ENCODE measurements at places on chromosomes 6 and 20.

- peak; percentile 19 for DNase-seq
These were observed 278.4 kb downstream of the LRFN2 start for GRCh38 chr6:40308533-40309306.

GRCh38 chr6:1593958-1594314 is 15.8 kb upstream of the FOXC1 start:
- DNase-seq: no peak

- no peak for DNase-seq
These were observed 28.5 kb upstream of the EFHC1 start for GRCh38 chr6:52391599-52391998.

- no peak for DNase-seq
These were observed 535 bp downstream of the NKAIN2 start for GRCh38 chr6:123804014-123804786.

DNA sequence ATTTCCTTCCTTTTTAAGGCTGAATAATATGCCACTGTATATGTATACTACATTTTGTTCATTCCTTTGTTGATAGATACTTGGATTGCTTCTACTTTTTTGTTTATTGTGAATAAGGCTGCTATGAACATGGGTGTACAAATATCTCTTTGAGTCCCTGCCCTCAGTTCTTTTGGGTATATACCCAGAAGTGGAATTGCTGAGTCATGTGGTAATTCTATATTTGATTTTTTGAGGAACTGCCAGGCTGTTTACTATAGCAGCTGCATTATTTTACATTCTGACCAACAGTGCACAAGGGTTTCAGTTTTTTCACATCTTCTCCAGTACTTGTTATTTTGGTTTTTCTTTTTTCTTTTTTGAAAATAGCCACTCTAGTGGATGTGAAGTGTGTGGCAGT is 34.1 kb downstream of the CDS2 start:
- DNase-seq: no peak

- no peak for DNase-seq
These were observed 176.9 kb downstream of the RFPL4B start for GRCh38 chr6:112524071-112524470.

GRCh38 chr6:6793388-6794250 is 205.1 kb downstream of the LY86 start:
- DNase-seq: no peak

DNA sequence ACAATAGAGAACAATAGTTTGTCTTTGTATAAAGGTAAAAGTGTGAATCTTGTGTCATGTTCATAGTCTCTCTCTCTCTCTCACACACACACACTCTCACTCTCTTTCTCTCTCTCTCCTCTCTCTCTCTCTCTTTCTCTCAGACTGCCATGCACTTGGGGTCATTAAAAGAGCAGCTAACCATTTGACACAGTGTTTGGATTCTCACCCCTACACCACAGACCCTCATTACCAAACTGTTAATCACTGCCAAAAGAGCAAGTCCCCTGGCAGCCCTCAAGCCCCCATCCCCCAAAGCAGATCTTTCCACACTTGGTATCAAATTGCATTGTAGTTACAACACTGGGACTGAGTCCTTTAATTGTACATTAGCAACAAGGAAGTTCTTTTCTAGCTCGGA is 305.8 kb upstream of the RSPO3 start:
- DNase-seq: peak; percentile 11

- DNase-seq: no peak
These were observed 1.6 kb upstream of the MDGA1 start for GRCh38 chr6:37699138-37699766.

GRCh38 chr6:116034327-116034726 is 26.4 kb downstream of the FRK start:
- no peak for DNase-seq

GRCh38 chr6:159463119-159463829 is 229.8 kb downstream of the SOD2 start:
- DNase-seq: no peak

DNA sequence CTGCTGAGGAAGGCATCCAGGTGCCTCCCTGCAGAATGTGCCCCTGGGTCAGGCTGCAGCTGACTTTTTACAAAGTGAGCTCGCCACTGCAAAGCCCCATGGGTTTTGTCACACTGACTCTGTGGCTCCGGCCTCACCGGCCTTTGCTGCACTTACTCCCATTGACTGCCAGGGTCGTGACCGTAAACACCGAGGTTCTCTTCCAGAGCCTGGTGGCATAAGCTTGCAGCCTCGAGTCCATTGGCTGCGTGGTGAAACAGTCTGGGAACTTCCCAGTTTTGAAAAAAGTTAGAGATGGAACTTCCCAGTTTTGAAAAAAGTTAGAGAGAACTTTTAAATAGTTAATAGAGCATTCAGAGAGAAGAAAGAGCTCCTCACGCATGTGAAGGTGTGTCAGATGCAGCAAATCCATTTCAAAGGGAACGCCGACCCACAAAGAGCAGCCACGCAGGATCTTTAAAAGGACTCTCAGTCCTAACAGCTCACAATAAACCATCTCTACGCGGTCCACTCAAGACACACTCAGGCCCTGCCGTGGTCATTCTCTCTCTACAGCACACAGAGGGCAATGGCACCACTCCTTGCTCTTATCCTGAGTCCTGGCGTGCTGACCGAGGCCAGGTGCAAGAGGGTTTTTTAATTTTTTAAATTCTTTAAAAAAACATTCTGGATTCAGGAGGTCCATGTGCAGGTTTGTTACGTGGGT is 12.8 kb downstream of the RAMACL start:
- DNase-seq: no peak

GRCh38 chr6:3333263-3333662 is 74.5 kb downstream of the PSMG4 start:
- DNase-seq: no peak

DNA sequence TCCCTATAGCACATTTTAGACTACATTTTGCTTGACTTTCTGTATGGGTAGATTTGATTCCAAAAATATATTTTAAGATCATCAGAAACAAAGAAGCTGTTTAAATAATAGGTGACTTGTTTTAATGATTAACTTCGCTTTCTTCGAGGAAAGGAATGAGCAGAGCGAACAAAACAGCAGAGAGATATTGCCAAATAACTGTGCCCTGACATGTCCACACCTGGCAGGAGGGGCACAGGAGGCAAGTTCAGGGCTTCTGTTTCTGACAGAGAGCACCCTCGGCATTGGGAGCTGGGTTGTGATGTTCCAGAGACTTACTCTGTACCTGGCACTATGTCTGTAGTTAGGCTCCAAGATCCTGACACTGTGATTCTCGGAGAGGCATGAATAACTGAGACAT is 155.7 kb upstream of the SASH1 start:
- DNase-seq: no peak

DNA sequence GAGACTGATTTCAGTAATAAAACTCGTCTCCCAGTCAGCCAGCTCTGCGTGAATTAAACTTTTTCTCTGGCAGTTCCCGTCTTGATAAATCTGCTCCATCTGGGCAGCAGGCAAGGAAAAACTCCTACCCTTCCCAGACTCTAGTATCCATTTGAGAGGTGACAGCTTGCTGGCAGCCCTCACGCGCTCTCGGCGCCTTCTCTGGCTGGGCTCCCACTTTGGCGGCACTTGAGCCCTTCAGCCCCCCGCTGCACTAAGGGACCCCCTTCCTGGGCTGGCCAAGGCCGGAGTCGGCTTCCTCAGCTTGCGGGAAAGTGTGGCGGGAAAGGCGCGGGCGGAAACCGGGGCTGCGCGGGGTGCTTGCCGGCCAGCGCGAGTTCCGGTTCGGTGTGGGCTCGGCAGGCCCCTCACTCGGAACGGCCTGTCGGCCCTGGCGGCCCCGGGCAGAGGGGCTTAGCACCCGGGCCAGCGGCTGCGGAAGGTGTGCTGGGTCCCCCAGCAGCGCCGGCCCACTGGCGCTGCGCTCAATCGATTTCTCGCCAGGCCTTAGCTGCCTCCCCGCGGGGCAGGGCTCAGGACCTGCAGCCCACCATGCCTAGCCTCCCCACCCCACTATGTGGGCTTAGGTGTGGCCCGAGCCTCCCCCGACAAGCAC is 21.8 kb upstream of the GMPR start:
- DNase-seq: no peak

DNA sequence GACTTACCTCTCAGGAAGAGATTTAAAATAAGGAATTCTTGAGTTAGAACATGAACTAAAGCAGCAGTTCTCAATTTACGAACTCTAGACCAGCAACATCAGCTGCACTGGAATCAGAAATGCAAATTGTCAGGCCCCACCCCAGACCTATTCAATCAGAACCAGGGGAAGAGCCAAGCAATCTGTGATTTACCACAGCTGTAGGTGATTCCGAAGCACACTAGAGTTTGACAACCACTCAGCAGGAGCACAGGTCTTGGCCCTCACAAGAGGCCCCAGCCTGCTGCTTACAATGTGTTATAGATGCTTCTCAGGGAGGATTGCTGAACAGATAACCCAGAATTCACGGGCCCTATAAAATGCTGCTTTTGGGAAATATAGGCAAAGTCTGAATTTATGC is 279.2 kb downstream of the PTPRK start:
- DNase-seq: no peak

DNA sequence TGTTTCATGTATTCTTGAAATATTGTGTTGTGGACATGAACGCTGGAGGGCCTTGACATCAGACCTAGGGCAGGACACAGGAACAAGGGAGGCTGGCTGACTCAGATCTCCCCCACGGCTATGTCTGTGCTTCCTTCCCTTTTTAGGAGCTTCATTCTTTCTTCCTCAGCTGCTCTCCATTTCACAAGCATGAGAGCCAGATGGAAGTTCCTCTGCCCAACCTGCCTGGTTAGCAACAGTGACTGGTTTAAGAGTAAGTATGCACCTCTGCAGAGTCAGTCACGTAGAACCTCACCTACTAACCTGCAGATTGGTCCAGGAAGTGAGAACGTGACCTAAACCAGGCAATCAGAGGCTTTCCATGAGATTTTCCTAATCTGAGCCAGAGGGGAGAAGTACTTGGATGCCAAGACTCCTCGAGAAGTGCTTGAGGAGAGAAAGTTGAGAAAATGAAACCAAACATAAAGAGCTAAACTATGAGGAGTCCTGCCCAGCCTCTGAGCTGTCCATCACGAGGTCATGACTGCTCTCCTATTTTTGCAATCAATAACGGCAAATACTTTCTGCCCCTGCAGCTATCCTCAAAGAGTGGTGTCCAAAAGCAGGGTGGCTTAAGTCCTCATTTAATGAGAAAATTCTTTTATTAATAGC is 465.2 kb upstream of the CITED2 start:
- DNase-seq: no peak

DNA sequence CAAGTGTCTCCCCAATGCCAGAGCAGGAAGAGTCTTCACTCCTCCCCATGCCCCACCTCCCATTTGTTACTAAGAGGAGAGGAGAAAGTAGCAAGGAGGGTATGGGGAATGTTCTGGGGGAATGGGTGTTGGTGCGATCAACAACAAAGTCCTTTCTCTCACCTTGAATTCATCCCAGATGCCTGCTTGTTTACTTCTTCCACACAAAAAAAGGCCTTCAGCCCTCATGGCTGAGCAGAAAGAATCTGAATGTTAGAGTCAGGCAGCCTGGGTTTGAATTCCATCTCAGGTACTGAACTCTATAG is 9.9 kb downstream of the MOG start:
- no peak for DNase-seq

DNA sequence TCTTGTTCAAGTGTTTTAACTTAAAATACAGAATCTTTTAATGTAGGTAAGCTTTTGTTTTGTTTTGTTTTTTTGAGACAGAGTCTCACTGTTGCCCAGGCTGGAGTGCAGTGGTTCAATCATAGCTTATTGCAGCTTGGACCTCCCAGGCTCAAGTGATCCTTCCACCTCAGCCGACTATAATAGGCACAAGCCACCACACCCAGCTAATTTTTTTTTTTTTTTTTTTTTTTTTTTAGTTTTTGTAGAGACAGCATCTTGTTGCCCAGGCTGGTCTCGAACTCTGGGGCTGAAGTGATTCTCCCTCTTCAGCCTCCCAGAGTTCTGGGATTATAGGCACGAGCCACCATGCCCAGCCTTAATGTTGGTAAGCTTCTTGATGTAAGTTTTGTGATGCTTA is 3.3 kb downstream of the EFHC1 start:
- DNase-seq: no peak

DNA sequence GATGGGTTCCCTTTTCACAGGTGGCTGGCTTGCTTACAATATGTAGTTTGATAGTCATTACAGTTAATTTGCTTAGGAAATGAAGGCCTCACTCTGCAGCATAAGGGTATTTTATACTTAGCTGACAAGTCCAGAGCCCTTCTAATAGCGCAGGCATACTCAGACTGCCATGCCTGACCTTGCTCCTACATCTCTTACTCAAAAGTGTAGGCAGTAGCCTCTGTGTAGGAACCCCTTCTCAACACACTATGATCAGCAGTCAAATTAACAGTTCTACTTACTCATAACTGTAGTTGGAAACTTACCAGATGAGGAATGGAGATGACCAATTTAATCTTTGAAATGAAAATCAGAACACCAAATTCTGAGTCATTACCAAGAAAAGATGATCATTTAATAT is 373.5 kb downstream of the TBC1D32 start:
- no peak for DNase-seq

DNA sequence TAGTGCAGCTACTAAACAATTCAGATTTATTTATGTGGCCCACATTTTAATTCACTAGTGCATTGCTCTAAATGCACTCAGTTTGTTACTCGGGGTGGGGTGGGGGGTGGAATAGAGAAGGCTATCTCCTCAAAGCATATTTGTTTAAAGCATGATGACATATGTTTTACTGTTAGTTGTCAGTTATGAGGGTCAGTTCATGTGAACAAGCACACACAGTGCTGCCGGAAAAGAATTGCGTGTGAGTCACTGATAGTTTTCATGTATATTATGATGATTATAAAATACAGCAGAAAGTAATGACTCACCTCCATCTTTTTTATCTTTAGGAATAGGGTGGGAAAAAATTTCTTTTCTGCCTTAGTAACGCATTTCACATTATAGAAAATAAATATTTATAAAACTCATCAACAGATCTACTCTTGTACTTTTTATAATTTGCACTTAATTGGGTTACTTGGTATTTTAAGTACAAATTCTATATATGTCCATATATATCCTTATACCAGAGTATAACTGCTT is 42.2 kb upstream of the STXBP5 start:
- DNase-seq: no peak

DNA sequence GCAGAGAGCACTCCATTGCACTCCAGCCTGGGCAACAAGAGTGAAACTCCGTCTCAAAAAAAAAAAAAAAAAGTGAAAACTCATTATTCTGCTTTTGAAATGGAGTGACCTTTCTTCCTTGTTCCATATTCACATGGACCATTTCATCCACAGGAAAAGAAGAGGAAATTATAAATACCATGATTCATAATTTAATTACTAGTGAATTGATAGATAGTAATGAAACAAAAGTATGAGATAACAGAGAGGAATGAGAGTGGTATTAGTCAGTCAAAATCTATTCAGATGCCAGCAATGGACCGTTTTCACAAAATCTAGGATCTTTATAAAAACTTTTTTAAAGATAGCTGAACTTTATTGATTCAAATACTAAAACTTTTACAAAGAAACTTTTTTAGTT is 443.1 kb upstream of the FLRT3 start:
- DNase-seq: no peak
